ENCODE measurements at places on chromosomes 4 and X.

DNA sequence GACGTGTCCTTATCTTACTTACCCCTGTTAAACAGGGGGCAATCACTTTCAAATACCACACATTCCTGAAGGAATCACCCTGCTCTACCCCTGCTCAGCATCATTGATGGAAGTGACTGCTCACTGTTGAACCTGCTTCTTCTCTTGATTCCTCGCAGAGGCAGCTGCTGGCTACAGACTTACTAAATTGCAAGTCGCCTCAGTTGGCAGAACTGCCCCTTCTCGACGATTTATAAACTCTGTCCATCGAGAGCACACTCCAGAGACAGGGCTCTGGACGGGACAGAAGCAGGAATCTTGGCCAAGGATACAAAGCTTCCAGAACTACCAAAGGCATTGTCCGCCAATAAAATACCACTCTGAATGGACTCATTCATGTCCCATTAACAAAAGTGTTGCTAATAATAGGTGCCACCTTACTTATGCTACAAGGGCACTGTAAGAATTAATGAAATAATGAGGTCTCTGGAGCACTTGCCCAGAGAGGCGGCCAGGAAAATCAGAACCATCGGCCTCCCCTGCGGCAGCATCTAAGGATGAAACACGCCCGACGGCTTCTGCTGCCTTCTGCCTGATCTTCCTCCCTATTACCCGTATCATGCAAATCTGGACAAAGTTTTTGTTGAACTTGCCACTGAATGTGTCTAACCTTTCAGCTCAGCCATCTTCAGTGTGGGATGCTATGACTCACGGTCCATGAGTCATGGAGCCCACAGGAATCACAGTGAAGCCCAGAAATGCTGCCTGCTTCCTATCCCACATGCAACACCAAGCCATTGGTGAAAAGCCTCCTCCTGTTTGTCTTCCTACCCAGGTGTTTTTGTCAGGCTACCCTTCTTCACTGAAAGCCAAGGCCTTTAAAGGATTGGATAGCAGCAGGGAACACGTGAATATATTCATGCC, 164.9 kb downstream of the MAML3 start:
- peak; percentile 66 for DNase-seq

DNA sequence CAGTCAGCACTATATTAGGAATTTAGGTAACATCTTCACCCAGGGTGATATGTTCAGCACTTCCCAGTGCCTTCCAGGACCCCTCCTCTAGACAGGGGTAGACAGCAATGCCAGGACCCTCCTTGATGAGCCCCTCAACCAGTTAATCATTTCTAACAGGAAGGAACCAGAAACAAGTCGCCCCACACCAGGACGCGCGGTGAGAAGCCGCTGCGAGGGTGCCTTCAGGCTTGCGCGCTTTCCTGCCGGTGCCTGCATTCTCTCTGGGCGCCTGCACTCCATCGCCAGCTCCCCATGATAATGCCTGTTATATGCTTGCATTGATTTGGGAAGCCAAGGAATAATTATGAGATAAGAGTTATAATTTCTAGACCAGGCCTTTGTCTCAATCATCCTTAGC, 116.0 kb downstream of the ENPP6 start:
- no peak for DNase-seq

- no peak for DNase-seq
These were observed 3.6 kb upstream of the SCARB2 start for GRCh38 chr4:76216975-76217814.

GRCh38 chrX:24149351-24150050, at the start of gene ZFX:
Gene ZFX, plus strand, starts transcription at chrX:24149729. Its CDS starts 23,014 bp downstream, at chrX:24172743.
- DNase-seq: peak; percentile 65

- no peak for DNase-seq
These were observed 136.7 kb downstream of the ARHGAP24 start for GRCh38 chr4:85611661-85612060.

DNA sequence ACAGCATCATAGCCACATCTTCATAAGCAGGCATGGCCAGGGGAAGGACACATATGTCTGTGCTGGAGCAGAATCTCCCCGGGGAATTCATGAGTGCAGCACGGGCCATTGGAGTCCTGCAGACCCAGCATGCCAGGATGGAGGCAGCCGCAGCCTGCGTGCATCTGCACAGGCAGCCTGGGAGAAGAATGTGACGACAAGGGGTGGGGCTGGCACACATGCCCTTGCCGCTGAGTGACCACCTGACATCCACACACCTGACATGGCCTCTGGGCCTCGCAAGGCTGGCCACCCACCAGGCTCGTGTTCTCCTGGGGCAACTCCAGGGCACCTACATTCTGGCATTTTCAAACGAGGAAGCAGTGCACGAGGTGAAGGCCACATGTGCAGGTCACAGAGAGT, 66.2 kb upstream of the AFAP1 start:
- no peak for DNase-seq

DNA sequence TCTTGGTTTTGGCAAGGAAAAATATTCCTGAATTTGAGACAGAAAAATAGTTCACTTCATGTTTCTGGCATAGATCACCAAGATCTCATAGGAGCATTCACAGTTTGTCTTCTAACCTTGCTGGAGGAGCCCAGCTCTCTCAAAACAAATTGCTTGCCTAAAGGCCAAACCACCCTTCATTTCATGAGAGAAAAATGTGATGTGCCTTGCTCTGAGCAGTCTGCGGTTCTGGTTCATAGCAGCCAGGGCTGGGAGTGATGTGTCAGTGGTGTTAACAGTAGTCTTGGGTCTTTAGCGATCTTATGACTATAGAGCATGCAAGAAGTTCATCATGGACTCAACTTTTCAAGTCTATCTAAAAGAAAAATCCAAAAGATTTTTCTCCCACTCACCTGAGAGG, 183.3 kb downstream of the DCLK2 start:
- no peak for DNase-seq

DNA sequence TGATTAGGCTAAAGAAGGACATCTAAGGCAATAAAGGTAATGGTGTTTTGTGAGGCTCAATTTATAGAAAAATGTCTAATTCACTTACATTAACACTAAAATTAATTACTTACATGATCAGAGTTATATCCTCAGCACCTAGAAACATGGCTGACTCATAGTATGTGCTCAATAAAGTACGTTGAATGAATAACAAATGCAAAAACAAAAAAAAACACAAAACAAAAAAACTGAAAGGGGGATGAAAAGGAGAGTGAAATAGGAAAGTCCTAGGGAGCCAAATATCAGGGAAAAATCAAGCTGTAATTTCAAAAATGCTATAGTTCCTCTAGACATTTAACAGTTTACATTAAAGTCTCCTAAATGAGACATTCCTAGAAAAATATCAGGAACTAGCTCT, 18.7 kb downstream of the MBNL3 start:
- no peak for DNase-seq

- DNase-seq: no peak
These were observed 9.7 kb upstream of the MAGEA4 start for GRCh38 chrX:151902813-151903591.

DNA sequence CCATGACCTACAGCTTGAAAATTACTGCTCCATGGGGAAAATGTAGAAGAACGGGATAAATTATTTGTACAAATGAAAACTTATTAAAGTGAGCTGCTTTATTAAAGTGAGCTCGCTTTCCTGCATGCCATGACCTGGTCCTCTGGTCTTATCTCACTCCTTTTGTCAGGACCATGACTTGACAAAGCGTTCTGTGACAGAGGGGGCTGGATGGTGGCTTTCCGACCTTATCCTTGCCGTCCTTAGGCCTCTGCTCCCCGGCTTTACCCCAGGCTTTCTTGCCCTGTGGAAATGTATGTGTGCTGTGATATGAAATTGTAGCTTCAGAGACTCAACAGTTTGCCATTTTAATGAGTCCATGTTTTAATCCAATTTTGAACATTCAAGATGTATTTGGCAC, 44.0 kb upstream of the FBXW7 start:
- no peak for DNase-seq
